ENCODE measurements at places on chromosomes 13 and 19.

DNA sequence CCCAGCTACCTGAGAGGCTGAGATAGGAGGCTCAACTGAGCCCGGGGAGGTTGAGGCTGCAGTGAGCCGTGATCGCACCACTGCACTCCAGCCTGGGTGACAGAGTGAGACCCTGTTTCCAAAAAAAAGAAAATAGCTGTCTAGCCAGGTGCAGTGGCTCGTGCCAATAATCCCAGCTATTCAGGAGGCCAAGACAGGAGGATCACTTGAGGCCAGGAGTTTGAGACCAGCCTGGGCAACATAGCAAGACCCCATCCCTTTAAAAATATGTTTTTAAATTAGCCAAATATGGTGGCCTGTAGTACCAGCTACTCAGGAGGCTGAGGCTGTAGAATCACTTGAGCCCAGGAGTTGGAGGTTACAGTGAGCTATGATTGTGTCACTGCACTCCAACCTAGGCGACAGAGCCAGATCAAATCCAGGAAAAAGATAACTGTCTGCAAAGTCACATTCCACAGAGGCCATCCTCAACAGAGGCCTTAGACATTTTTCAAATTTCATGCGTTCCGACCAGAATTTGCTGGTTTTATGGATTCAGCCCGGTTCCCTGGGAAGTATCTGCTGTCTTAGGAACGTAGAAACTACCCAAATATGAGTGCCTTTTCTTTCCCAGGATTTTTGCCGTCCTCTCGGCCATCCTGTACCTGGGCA, 58.7 kb upstream of the USE1 start:
- DNase-seq = no peak

DNA sequence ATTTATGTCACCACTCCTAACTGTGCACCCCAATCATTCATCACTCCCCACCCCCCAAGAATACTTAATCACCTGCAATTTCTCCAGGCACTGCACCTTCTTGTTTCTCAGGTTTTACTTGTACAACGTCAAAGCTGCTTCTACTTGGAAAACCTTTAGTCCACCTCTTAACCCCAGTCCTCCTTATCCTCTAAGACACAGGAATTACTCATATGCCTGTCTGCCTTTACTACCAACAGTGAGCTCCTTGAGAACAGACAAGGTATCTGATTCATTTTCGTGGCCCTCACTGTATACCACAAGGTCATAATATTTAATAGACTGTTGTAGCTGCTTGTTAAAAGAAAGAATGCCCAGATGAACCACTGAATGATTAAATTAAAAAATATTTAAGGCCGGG, 21.0 kb upstream of the NDFIP2 start:
- DNase-seq = no peak

DNA sequence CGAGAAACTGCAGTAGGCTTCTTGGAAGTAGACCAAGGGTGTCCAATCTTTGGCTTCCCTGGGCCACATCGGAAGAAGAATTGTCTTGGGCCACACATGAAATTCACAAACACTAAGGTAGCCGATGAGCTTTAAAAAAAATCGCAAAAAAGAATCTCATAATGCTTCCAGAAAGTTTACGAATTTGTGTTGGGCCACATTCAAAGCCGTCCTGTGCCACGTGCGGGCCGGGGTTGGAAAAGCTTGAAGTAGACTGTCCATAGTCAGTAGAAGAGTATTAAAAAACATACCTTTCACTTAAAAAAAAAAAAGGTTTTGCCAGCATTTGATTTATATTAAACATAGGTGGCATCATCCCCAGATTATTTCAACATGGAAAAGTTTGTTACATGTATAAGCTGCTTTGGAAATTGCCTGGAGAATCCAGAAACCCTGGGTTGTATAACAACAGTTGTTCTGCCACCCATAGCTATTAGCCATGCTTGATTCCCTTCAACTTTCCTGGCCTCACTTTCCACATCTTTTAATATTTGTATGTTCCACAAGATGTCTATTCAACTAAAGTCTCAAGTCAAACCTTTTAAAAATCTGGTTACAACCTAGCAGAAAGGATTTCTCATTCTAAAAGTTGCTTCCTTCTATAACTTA, 1.0 kb downstream of the IFT88 start:
- DNase-seq = no peak

DNA sequence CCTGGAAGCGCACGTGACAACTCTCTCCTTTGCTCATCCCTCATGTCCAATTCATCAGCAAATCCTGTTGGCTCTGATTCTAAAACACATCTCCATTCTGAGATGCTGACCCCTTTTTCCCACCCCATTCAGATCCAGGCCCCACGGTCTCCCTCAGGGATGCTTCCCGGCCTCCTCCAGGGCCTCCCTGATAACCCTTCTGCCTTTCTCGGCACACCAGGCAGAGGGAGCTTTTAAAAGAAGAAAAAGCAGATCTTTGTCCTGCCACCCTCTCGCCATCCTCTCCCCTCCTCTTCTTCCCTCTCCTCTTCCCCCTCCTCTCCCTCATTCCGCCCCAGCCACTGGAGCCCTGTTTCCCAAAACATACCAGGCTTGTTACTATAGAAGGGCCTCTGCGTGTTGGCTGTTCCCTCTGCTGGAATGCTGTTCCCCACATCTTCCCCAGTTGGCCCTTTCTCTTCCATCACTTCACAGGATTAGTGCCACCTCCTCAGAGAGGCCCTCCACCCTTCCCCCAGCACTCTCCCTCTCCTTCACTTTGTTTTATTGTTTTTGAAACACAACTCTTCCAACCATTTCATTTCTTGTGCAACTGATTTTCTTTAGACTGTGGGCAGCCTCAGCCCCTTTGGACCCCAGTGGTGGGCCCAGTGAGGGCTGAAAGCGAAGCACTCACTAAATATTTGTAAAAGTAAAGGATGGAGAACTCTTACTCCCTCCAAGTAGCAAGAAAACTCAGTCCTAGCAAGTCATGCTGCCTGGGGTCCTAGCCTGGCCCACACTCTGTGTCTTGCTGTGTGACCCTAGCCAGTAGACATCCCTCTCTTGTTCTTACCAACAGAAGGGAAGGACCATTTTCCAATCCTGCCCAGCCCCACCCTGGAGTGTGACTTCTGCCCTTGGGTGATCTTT, 2.5 kb upstream of the CRLF1 start:
- DNase-seq = no peak

DNA sequence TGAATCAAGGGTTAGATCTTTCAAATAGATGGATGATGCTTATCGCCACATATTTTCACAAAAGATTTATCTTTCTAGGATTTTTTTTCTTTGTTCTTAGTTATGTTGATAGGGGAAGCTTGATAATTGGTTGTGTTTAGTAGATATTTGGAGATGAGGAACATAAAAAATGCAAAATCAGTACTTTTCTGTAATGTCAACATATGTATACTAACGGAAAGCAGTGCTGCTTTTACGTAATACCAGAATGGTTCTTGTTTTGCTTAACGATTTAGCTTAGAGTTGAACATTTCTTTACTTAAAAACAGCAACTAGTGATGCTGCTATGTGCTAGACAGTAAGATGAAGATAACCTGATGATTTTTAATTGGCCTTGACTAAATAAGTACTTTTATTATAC, 3.0 kb downstream of the ZMYM2 start:
- DNase-seq = no peak

- no peak for DNase-seq
Measured at GRCh38 chr13:32254416-32254815, 60.7 kb downstream of the ZAR1L start.

DNA sequence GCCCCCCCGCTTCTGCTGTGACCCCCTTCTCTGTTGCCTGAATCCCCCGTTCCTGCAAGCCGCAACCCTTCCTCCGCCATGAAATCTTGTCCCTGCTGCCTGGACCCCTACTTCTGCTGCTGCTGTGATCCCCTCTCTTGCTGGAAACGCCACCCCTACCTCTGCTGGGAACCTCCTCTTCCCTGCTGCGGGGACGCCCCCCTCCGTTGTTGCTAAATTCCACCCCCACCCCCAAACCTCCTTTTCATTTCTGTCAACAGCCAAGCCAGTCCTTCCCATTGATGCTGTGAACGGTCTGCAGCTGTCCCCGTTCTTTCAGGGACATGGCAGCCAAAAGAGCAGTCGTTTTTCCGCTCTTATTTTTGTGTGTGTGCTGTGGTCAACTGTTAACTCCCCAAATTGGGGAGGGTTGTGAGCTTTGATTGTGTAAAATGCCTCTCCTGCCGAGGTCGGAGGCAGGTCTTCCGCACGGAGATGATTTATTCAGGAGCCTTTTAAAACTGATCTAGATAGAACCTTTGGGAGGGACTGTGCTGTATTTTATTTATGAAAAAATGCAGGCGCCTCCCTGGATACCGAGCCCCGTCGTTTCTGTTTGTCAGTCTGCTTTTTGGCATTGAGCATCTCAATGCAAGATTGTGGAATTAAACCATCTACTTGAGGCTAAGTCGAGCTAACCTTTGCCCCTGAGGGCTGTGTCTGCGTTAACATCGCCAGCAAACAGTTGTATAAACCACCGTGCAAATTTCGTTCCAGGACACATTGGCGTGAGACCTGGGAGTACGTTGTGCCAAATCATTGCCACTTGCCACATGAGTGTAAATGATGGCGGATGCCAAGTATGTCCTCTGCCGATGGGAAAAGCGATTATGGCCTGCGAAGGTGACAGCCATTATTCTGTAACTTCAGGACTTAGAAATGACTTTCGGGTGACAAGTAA, 27.9 kb upstream of the NDUFS7 start:
- DNase-seq = no peak

GRCh38 chr13:48770372-48770771, 116.6 kb downstream of the CYSLTR2 start:
- no peak for DNase-seq

DNA sequence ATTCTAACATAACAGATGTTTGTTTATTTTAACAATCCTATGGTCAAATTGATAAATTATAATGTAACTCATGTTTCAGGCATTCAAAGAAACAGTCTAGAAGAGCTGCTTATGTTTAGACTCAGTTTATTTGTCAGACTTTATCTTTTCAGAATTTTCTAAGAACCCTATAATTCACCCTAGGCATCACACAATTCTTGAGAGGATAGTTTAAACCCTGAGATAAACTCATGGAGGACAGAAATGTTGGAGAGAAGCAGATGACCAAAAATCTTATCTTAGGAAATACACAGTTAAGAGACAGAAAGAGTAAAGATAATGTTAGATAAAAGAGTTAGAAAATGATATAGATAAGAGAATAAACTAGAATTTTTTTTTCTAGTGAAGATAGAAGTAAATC, 1185.7 kb upstream of the SLC10A2 start:
- no peak for DNase-seq

DNA sequence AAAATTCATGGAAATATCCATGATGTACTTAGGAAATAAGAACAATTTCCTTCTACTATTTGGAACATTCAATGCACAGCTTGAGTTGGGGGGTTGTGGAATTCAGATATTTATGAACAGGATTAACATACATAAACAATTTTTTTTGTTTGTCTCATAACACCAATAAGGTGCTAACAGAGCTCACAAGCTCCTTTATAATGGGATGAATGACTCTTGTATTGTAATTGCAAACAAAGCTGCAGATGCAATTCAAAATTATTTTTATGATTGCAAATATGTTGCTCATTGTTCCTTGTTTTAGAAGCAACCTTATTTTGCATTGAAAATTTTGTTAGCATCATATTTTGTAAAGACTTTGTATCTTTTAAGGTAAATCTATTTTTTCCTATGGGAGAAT, 265.7 kb downstream of the PCDH17 start:
- DNase-seq = no peak

GRCh38 chr19:35519291-35519690, 5.8 kb upstream of the DMKN start:
- DNase-seq = no peak

- DNase-seq = no peak
Measured at GRCh38 chr13:70107125-70107497, 515 bp upstream of the ATXN8OS start.
